ENCODE measurements at places on chromosomes 2 and 18.
A peak's percentile ranks its signal among the peaks of the same experiment; 100 is the strongest.

DNA sequence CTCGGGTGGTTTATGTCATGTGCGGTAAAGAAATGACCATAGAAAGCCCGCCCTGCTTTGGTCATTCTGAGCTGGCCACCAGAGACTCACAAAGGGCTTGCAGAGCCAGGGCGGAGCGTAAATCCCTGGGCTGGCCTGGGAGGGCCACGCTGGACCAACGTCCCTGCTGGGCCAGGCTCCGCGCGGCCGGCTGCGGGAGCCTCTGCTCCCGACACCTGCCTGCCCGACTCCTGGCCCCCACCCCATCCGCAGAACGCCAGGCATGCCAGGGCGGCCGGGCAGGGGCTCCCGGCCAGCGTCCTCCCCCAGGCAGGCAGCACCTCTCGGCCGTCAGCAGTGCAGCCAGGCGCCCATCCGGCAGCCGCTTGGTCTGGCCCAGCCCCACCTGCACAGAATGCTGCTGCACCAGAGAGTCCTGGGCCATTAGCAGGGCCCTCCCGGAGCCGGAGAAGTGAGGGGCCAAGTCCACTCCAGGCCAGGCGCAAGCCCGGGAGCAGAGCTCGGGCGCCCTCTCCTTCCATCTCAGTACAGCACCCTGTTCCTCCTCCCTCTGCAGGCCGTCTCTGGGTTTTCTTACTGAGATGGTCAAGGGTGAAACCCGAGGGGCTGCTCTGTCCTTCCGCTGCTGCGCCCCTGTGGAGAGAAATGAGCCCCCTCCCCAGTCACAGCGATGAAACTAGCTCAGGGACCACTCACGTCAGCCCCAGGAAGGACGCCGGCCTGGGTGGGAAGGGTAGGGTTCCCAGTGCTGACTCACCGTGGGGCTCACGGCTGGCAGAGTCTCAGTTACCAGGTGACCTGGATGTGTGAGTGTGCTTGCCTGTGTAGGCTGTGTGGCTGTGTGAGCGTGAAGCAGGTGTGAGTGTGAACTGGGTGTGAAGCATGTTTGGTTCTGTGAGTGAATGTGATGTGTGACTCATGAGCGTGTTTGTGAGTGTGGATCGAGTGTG lies 83.3 kb downstream of the PTGR3 start:
- peak; percentile 89 for ATAC-seq

DNA sequence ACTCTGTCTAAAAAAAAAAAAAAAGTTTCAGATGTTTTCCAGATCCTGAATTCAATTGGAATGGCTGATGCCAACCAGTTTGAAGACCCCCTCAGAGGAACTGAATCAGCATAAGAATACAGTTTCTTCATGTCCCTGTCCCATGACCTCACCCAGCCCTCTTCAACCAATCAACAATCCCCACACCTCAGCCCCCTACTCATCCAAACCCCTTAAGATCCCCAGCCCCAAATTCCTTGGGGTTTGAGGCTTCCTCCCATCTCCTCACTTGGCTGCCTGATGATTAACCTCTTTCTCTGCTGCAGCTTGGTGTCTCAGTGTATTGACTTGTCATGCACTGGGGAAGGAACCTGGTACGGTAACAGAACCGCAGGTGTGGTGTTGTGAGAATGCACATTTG lies 97.6 kb upstream of the CABLES1 start:
- no peak for ATAC-seq

DNA sequence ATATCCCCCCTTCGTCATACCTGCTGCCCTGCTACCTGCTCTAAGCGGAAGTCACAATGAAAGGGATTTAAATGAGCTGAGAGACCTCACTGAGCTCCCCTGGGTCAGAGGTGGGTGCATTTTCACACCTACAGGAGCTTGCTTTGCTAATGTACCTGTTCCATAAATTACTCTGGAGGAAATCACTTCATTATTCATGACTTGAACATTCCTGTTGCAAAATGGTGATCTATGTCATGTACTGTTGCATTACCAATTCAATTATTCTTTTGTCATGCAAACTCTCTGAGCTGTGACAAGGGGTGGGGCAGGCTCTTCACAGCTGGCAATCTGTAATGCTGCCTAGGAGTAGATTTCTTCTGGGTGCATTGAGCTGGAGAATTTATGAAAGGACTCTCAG lies 761.3 kb downstream of the TSN start:
- no peak for ATAC-seq

- ATAC-seq = peak; percentile 77
Measured at GRCh38 chr2:45922577-45922988, 271.1 kb downstream of the PRKCE start.

DNA sequence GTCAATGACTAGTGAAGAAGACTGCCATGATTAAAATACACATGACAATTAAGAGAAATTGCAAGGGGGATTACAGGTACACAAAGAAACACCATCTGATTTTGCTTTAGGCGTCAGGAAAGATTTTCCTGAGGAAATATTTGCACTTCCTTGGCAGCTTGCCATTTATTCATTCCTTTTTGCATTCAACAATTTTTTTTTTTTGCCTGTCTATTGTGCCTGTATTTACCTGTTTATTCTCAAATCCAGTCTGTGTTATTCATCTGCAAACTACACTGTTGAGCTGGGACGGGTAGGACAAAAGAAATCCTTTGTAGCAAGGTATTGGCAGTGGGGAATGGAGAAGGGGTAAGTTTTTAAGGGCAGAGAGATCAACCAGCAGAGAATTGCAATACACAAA lies 31.8 kb downstream of the SMAD2 start:
- ATAC-seq = no peak

- peak; percentile 82 for ATAC-seq
Measured at GRCh38 chr18:58785171-58785805, 79.4 kb upstream of the ZNF532 start.

DNA sequence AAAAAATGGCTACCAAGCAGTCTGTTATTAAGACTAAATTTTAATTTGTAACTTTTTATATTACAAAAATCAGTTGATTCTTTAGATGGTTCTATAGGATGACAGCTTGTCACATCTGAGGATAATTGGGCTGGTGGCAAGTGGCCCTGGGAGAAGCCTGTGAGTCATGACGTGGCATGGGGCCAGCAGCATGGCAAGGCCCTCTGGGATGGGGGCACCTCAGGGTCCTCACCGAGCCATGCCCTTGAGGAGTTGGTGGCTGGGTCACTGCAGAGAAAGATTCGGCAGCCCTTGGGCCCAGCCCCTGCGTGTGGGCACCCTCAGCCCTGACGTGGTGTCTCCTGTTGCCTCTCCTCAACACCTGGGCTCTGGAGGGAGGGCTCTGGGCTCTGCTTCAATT lies 49.7 kb downstream of the STK25 start:
- no peak for ATAC-seq

DNA sequence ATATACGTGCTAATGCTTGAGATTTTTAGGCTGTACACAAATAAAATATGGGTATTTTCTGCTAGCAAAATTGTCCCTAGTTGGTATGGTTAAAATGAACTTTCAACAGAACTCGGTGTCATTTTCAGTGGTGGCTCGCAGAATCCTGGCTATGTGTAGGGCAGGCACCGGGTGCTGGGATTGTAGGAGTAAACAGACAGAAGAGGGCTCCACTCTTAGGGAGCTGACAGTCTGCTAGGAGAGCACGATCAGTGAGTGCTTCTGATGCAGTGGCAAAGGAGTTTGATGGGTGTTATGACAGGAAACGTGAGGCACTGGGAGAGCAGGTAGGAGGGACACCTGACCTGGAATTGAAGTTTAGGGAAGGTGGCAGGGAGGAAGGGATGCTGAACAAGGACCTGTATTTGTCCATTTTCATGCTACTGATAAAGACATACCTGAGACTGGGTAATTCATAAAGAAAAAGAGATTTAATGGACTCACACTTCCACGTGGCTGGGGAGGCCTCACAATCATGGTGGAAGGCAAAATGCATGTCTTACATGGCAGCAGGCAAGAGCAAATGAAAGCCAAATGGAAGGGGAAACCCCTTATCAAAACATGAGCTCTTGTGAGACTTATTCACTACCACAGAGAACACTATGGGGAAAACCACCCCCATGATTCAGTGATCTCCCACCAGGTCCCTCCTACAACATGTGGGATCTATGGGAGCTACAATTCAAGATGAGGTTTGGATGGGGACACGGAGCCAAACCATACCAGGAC lies 105.4 kb upstream of the LCLAT1 start:
- no peak for ATAC-seq

DNA sequence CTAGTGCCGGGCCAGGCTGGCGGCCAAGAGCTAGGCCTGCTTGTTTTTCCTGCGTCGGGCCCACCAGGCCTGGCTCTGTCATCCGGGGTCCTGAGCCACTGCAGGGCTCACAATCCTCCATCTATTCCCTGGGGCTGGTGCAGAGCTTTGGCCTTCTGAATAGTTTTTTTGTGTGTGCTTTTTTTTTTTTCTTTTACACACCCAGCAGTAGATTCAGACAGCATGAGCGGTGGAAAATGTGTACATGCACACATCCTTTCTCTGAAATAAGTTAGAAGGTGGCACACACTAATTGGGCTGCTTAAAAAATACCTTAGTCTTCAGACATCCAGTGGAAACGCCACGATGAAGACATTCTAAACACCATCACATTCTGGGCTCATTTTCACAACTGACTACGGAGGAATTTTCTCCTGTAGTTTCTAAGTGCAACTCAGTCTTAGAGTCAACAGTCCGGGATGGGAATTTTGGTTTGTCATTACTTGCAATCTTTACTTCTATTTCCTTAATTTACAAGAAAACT lies 6.1 kb downstream of the ZFP36L2 start:
- peak; percentile 40 for ATAC-seq

GRCh38 chr2:25176138-25176537 lies 7.8 kb upstream of the POMC start:
- ATAC-seq = no peak

GRCh38 chr18:76715012-76715610 lies 107.2 kb upstream of the ZNF236 start:
- no peak for ATAC-seq

DNA sequence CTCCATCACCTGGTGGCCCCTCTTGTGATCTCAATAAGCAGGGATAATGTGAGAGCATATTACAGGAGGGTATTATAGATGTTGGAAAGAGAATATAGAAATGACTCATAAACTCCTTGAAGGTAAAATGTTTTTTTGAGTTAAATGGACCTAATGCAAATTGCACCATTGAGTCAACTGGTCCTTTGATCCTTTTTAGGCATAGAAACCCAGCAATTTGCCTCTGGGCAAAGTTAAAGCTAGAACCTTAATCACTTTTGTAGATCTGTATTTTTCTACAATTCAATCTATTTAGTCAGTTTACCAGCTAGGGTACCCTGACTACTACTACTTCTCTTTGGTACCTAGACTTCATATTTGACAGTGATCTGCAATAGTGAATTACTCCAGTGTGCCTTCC lies 71.8 kb upstream of the RNF152 start:
- no peak for ATAC-seq

DNA sequence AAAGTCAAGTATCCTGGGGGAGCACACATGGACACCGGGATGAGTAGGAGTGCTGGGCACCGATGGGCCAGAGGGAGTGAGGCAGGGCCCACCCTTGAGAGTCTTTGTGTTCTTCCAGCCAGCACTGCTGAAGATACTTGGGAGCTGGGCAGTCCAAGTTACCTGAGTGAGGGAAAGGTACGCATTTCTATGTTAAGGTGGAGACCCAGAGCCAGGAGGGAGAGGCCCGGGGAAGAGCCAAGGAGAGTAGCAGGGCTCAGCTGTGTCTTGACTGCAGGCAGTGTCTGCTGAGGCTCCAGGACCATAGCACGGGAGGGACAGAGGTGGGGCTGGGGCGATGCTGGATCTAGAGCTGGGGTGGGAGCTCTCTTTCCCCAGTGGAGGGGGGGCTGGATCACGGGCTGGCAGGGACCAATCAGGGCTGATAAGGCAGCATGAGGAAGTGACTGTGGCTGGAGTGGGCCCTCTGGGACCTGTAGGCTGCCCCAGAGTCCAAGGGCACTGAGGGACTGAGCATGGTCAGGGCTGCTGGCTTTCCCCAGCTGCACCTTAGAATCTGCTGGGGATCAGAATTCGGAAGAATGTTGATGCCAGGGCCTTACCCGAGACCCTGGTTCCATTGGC lies 289.2 kb downstream of the PHLPP1 start:
- ATAC-seq = no peak

- peak; percentile 75 for ATAC-seq
Measured at GRCh38 chr2:10548626-10549025, 100.5 kb upstream of the ODC1 start.

GRCh38 chr2:231715988-231716616 lies 7.8 kb downstream of the PTMA start:
- no peak for ATAC-seq

- no peak for ATAC-seq
Measured at GRCh38 chr2:69055688-69056470, 42.9 kb downstream of the ANTXR1 start.

DNA sequence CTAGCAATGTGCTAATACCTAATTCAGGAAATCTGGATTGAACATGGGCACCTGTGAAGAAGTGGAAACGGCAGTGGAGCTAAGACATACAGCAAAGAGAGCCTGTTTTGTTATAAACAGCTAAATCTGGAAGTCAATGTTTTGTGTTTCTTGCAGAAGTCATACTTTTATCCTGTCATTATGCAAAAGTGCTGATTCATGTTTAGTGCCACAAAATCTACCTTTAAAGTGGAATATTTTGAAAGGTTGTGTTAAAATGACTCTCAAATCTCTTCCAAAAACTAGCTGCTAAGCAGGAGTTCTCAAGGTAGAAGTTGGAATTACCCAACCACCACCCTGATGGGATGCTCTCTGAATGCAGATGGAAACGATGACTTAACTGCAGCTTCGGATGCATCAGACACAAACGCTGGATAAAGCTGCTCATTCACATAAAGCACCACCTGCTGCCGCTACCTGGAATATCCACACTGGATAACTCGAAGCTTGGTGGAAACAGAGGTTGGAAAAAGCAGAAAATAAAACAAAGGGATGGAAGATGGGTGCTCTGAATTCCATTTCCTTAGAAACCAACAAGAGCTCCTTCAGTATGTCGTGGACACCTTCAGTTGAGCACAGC lies 132.6 kb upstream of the ZNF236 start:
- ATAC-seq = no peak

GRCh38 chr2:16396986-16397385 lies 268.6 kb downstream of the CYRIA start:
- no peak for ATAC-seq

DNA sequence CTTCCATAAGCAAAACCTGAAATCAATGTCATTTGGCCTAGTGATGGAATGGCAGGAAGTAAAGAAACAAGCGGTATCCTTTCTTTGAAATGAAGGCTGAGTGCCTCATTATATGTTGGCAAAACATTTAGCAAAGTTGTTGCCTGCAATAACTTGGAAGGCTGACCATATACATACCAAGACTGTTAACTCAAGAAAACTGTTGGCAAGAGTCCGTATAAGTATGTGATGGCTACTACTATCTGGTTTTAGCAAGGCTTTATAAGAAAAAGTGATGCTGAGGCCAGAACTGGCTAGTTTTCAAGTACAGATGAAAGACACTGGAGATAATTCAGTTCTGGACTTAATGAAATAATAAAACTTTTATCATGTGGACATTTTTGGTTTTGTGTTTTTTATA lies 356.2 kb downstream of the ZNF521 start:
- ATAC-seq = no peak

GRCh38 chr2:71888751-71889445 lies 258.8 kb downstream of the CYP26B1 start:
- ATAC-seq = no peak

GRCh38 chr18:57523171-57523956 lies 63.1 kb downstream of the FECH start:
- no peak for ATAC-seq

- no peak for ATAC-seq
Measured at GRCh38 chr2:75153221-75153620, 46.1 kb downstream of the TACR1 start.
